ENCODE measurements at places on chromosomes 6 and 20. TPM values are rescaled to one million over a fixed set of nuclear protein-coding genes. Genes with fewer than 3 reads are reported as not detected.

Gene SNAP91
- total RNA-seq: 0.82 TPM

Gene BTNL2
- not detected for total RNA-seq

Gene GTF2H4
- 39.3 TPM for total RNA-seq

Gene SAMD5
- total RNA-seq: 9.2 TPM

Gene HLA-DQA2
- 6.4 TPM for total RNA-seq

Gene OLIG3
- total RNA-seq: not detected

Gene ATP9A
- 40.2 TPM for total RNA-seq

Gene HRH3
- total RNA-seq: not detected

Gene PTGIS
- 24.1 TPM for total RNA-seq

Gene ETV7
- total RNA-seq: 4.6 TPM

Gene NHLRC1
- 2.0 TPM for total RNA-seq

Gene APOBEC2
- total RNA-seq: not detected

Gene FRMD1
- total RNA-seq: 1.1 TPM

Gene SLC26A8
- total RNA-seq: 0.22 TPM

Gene GABRR1
- not detected for total RNA-seq

DNA sequence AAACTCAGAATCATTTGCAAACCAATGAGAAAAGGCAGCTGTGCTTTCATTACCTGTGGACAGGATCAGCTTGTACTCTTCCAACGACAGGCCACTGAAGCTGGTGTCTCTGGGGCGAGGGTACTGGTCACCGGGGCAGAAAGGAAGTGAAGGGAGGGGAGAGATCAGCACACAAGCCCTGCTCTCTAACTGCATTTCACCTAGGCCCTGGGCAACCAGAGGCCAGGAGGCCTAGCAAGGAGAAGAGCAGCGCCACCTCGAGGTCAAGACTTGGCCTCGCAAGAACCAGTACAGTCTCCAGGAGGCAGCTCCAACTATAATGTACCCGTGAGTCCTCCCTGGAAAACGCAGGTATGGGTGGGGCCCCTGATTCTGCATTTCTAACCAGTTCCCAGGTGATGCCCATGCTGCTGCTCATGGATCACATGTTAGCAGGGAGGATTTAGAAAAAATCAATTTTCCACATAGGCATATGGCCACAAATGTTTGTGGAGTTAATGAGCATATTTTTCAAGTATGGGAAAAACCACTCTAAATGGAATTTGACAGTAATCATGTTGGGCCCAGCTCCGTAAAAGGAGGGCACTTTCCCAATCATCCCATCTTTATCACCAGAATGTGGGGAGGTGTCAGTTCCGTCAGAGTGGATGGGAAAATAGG, 11.0 kb downstream of the UQCC2 start:
- peak; percentile 74 for DNase-seq

- DNase-seq: peak; percentile 94
Measured at GRCh38 chr6:2448826-2449571, 203.6 kb upstream of the GMDS start.

GRCh38 chr20:25761596-25761995, 64.9 kb upstream of the ZNF337 start:
- DNase-seq: no peak

- peak; percentile 31 for DNase-seq
Measured at GRCh38 chr6:47094241-47094925, 52.3 kb upstream of the ADGRF1 start.

- DNase-seq: no peak
Measured at GRCh38 chr20:54163402-54163801, 10.4 kb downstream of the CYP24A1 start.

DNA sequence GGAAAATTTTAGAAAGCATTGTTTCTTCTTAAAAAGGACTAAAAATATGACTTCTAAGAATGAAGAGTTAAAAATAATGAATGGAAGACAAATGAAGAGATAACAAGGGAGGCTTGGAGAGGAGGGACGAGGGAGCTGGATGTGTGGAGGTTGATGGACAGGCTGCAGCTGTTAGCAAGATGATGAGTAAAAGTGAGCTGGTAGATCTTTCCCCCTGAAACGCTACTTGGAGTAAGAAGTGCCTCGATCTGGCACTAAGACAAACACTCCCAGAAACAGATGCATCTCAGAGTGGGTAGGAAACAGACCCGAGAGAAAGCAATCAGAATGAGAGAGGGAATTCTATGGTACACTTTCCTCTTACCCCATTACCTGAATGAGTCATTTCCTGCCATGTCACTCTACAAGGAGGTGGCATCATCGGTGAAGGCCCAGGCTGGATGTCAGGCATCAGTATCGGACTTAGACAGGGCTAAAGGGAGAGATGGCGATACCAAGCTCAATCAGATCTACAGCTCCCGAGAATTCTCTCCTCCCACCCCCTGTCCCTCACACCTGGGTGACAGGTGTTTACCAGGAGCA, 154.1 kb upstream of the BMP2 start:
- no peak for DNase-seq

GRCh38 chr6:82275686-82276085, 28.1 kb upstream of the IBTK start:
- DNase-seq: no peak

- no peak for DNase-seq
Measured at GRCh38 chr6:71335544-71335943, 46.9 kb downstream of the OGFRL1 start.

- DNase-seq: no peak
Measured at GRCh38 chr6:161268531-161269210, 5.2 kb downstream of the AGPAT4 start.

- no peak for DNase-seq
Measured at GRCh38 chr20:36654506-36654905, 8.5 kb upstream of the SLA2 start.

DNA sequence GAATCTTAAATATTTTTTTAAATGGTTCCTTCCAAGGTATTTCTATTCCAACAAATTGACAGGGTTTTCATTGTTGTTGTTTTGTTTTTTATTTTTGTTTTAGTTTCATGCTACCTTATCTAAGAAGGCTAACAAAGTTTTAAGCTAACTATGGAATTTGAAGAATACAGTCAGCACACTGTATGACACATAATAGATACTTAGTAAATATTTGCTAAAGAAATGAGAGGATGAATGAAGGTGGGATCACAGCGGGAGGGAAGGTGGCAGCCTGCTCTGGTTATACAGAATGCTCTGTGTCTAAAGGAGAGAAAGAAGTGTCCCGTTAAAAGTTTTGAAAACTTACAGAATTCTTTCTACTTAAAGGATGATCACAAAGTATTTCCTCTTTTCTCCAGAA, 43.7 kb upstream of the DST start:
- no peak for DNase-seq

DNA sequence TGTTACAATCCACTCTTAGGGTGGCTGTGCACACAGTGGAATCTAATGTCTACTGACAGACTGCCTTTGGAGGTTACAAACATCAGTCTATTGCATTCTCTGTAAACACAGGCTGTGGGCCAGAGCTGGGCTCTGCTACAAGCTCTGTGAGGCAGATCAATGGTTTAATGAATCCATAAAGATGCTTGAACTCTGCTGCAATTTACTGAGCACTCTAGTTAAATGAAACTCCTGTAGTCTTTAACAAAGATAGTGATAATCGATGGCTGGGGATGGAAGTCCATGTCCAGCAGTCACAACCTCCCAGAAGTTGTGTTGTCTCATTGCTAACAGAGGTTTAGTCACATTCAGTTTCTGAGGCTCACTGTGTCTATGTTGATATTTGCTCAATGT, 50.5 kb downstream of the SOBP start:
- no peak for DNase-seq

DNA sequence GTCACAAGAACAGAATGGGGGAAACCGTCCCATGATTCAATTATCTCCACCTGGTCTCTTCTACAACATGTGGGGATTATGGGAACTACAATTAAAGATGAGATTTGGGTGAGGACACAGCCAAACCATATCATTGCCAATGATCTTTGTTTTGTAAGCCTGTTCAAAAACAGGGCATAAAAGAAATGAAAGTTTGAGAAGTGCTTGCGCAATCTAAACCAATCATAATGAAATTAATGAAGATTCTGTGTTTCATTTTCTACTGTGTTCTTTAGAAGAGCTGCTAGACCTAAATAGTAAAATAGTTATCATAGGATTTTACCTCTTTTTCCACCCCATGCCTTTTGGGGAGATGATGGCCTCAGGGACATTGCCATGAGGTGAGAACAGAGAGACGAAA, 761.3 kb downstream of the HDGFL1 start:
- DNase-seq: no peak

- peak; percentile 91 for DNase-seq
Measured at GRCh38 chr20:17536944-17537444, 5.8 kb upstream of the BFSP1 start.

- no peak for DNase-seq
Measured at GRCh38 chr6:157099912-157100593, 223.3 kb downstream of the TMEM242 start.

DNA sequence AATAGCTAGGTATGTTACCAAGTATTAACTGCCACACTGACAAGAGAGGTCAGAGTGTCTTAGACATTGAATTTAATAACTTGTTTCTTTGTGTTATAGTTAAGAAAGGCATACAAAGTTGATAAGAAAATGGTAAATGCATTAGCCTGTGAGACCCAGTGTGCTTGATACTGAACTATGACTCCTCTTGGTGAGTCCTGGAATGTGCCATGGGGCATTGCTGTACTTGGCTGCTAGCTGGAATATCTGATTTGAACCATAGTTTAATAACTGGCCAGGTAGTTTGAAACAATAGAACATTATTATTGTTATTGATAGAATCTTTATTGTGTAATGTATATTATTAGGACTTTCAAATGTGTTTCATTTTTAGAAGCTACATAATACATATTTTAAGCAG, 70.0 kb downstream of the ZFAND3 start:
- no peak for DNase-seq

DNA sequence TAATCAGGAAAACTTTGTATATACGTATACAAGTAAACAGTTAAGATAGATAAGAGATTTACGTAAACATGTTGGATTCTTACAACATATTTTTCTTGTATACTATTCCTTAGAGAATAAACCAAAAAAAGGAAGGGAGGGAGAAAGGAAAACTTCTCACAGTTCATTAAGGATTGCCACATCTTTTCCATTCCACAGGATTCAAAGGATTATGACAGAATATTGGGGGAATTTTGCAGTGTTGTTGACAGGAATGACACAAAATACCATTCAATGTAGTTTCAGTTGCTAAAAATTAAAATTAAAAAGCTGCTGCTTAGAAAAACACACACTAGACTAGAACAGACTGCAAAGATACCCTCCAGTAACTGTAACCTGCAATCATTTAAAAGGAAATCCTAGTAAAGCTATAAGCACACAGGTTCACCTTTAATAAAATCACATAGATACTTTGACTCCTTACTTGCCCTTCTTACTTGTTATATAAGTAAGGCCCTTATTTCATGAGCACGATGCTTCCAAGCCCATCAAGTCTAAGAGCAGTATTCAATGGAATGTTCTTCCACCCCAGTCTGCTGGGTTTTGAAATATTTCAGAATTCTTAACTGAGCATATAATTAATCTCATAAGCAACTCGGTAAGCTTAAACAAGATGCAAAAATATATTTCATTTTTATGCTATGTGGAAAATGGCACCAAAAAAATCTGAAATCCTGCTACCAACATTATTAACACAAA, 107.8 kb downstream of the SMLR1 start:
- no peak for DNase-seq

GRCh38 chr6:127997496-127998164, 96.8 kb upstream of the THEMIS start:
- no peak for DNase-seq

- no peak for DNase-seq
Measured at GRCh38 chr6:156747715-156748114, 29.5 kb upstream of the ARID1B start.

DNA sequence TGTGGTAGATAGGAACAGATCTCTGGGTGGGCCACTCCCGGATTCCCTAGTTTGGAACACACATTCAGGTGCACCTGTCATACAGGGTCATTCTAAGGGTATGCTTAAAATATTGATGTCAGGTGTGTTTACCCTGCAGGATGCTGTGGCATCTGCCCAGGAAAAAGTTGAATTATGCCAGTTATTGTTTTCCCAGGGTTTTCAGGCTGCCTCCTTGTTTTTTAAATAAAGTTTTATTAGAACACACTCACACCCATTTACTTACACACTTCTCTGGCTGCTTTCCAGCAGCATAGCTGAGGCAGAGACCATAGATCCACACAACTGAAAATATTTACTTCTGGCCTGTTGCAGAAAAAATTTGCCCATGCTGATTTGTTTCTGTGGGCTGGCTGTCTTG, 76.5 kb downstream of the PHACTR3 start:
- DNase-seq: no peak

GRCh38 chr6:37511910-37512399, 12.3 kb upstream of the CCDC167 start:
- no peak for DNase-seq

DNA sequence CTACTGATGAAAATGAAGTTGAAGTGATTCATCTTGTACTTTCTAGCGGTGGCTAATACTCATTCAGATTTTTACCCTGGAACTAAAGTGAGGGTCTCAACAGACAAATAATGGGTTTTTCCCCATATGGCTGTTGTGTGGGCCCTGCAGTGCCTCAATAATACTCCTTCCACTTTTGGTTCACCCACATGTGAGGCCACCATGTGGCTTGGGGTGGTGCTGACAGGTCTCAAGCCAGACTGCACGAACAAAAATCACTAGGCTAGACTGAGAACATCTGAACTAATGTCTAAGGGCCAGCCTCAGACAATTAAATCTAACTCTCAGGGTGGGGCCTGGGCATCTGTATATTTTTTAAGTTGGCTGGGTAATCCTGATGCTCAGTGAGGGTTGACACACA, 7.9 kb upstream of the COL12A1 start:
- no peak for DNase-seq

DNA sequence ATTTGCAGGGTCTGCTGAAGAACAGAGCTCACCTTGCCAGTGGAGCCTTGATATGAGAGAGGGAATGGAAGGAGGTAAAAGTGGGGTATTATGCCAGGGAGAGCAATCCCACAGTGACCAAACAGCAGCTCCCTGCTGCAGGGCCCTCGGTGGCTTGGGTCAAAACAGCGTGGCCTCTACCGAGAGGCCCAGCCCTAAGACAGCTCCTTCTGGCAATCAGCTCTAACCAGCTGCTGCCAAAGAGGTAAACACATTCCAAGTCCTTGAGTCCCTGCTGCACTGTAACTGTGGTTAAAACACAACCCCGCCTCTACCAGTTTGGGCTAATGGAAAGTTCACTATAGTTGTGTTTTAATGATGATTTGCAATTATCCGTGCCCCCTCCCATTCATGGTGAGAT, 1.4 kb upstream of the DAAM2 start:
- DNase-seq: no peak

DNA sequence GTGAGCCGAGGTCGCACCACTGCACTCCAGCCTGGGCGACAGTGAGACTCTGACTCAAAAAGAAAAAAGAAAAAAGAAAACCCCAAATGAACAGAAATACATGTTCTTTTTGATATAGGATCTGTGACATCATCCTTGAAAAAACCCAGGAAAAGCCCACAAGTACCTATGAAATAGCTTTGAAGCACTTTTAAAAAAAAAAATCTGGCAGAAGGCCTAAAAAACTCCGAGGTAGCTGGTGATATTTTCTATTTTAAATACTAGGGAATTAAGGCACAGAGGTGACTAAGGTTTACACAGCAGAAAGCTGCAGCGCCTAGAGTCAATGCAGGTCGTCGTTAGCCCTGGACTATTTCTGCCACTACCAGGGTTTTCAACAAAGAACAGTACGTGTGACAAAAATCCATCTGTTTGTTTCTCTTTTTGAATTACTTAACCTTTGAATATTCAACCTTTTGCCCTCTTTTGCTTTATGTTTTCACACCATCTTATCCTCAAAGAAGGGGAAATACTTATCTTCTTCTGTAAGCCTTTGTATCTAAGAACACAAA, 39.4 kb upstream of the EEF1A1 start:
- DNase-seq: no peak
